ENCODE measurements at places on chromosomes 13 and 19.

GRCh38 chr13:113224486-113224885 lies 15.1 kb downstream of the CUL4A start:
- no peak for DNase-seq

- no peak for DNase-seq
These were observed 37.1 kb upstream of the LSM14A start for GRCh38 chr19:34135054-34135800.

DNA sequence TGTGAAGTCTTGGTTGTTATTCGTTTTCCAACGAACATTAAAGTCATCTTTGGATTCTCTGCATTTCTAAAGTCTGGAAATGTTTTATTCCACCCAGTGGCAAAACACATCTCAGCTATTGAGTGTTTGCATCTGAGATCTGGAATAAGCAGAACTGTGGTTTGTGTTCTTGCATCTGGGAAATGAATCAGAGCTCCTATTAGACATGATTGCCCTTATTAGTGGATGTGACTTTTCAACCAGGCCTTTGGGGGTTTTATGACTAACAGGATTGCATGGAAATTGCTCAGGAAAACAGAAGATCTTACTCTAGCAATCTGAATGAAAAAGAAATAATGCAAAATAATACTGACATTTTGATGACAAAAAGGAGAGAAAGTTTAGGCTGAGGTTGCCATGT lies 488.8 kb downstream of the IRS2 start:
- DNase-seq, result peak; percentile 45

GRCh38 chr13:99158846-99159245 lies 41.8 kb upstream of the UBAC2 start:
- DNase-seq, result no peak

DNA sequence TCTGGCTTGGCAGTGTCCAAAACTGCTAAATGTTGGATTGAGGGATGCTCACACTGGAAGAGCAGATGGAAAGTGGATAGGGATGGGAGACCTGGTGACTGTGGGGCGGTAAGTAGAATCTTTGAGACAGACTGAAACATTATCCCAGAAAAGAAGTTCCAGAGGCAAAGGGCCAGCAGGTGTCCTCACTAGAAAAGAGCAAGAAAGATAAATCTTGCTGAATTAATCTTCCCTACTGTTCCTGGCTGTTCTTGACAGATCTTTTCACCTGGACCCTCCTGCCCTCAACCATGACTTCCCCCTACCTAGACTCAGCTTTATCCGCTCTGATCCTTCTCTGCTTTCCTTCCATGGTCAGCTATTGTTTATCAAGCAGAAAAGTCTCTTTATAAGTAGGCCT lies 35.0 kb upstream of the FRY start:
- no peak for DNase-seq

- no peak for DNase-seq
These were observed 7.9 kb upstream of the ELL start for GRCh38 chr19:18529782-18530181.

DNA sequence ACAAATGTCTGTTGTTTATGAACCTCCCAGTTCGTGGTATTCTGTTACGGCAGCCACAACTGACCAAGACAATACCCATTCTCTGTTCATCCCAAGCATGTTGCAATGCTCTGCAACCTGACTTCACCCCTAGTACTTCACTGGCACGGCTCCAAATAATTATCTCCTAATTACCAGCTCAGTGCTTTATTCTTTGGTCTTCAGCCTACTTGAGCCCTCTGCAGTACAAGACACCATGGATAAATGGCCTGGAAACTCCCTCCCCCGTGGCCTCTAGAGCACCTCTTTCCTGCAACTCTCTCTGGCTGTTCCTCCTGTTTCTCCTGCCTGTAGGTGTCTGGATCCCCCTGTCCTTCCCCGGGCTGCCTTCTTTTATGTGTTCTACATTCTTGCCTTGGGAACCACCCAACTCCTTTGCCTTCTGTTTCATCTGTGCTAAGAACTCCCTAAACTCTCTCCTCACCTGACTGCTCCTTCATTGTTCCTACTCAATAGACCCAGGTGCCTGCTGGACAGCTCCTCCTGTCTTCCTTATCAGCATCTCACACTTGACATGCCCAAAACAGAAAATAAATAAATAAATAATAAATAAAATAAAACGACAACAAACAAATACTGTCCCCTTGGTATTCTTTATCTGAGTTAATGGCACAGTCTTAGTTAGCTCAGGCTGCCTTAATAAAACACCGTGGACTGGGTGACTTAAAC lies 200.4 kb upstream of the IPO5 start:
- DNase-seq, result no peak

Data from adipocyte (in vitro differentiated cells).